ENCODE measurements at places on chromosomes 12 and 14. TPM values are rescaled to one million over a fixed set of nuclear protein-coding genes. Genes with fewer than 3 reads are reported as not detected.

DNA sequence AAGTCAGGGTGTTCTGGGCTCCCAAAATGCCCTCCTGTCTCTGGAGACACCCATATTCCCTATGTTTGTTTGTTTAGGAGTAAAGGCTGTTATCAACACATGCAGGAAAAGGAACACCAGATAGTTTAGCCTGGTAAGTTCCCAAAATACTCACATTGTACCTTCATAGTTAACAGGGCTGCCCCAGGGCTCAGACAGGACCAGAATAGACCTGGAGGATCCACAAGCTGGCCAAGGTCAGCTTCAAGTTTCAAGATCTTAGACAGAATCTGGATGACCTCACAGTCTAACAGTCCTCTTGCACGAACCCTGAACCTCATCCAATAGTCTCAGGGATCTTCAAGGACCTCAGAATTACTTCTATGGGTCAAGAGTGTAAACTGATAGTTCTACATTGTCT is 18.1 kb upstream of the HSP90B1 start:
- DNase-seq: no peak

DNA sequence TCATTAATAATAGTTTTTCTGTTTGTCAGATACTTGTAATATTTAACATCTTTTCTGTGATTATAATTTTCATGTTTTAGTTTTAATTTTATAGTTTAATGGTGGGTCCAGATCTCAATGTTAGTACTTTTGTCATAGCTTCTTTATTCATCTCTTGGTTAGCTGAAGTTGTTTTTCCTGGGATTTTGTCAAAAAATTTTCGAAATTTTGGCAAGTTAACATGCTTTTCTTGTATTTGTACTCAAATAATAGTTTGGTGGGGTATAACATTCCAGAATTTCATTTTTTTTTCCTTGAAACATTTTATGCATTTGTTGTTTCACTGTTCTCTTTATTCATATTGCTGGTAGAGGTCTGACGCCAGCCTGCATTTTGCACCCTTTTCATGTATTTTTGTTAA is 45.5 kb downstream of the KTN1 start:
- DNase-seq: no peak

DNA sequence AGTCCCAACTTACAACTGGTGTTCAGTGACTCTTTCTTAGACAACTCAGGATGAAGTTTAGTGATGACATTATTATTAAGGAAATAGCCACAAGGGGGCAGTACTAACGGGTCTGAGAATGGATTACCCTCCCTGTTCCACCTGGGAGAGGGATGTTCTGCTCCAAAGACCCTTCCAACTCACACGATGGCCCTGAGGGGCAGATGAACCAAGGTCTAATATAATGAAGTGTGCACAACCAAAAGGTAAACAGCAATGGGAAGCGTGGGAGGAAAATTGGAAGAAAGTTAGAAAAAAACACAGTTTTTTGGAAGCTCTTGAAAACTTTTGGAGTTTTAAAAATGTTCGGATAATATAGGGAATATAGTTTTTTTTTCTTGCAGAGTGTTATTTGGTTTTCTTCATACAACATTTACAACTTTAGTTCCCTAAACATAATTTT is 24.0 kb downstream of the FGF6 start:
- DNase-seq: peak; percentile 36

DNA sequence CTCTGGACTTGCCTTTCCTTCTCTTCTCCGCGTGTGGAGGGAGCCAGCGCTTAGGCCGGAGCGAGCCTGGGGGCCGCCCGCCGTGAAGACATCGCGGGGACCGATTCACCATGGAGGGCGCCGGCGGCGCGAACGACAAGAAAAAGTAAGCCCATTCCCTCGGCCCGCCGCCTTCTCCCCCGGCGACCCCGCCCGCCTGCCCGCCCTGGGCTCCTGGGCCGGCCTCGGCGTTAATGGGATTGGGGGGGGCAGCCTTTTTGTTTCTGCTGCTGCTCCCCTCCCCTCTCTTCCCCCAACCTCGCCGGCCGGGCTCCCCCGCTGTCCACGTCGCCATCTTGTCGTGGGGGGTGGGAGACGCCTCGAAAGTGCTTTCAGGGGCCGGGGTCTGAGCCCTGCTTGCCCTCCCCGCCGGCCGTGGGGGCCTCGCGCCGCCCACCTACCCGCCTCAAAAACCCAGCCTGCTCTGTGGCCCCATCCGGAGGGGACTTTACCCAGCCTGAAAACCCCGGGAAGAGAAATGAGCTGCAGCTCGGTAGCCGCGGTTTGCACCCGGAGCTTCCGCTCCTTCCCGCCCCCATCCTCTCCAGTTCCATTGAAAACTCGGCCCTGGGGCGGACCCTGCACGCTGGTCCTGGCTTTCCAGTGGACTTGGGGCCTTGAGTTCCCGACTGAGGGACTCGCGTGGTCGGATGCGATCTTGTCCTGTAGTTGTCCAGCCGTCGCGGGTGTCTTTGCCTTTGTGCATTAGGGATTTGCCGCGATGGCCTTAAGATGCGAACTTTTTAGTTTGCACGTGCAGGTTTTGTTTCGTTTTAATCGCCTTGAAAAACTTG is 598 bp downstream of the HIF1A start:
- DNase-seq: peak; percentile 66

- peak; percentile 95 for DNase-seq
Measured at GRCh38 chr12:54383041-54383609, 1.4 kb downstream of the ZNF385A start.

- no peak for DNase-seq
Measured at GRCh38 chr12:39441189-39441962, 1.5 kb downstream of the KIF21A start.

DNA sequence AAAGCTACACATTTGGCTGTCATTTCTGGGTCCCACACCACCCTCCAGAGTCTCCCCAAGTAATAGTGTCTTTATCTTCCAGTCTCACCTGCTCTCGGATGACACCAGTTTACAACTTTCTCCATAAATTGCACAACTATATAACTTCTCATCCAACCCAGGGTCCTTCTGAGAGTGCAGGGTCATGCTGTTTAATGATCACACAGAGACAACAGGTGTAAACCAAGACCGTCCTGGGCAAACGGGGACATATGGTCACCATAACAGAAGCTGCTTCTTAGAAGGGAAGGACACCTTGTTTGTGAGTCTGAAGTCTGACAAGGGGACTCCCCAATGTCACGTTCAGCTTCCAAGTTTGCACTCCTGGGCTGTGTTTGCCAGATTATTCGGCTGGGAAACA is 74.3 kb downstream of the MAP1LC3B2 start:
- no peak for DNase-seq

DNA sequence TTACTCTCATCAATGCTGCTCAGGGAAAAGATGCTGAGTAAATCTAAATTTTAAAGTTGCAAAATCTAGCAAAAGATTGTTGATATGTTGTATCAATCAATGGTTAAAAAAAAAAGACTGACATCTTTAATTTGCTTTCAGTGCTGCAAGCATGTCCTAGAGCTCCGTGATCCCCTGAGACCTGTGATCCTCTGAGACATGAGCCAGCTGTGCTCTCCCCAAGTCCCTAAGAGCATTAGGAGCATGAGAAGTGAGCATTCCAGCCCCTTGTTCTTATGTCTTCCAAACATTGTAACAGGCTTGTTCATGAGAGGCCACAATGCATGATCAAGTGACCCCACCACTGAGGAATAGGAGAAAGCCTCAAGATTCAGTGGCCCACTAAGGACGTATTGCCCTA is 116.6 kb downstream of the DAD1 start:
- DNase-seq: no peak

DNA sequence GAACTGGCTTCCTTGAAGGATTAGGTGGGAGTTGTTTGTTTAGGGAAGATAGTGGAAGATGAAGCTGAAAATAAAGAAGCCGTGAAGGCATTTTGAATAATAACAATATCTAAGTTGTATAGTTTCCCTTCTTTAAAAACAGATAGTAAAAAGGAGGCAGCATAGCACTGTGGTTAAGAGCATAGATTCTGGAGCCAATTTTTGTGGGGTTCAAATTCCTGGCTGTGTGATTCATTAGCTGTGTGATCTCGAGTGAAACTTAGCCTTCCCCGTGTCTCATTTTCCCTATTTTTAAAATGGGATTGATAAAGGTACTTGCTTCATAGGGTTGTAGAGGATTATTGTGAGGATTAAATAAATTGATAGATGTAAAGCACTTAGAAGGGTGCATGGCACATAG is 104.5 kb downstream of the MYRFL start:
- peak; percentile 2 for DNase-seq

The CCDC197 gene
- not detected for total RNA-seq
